ENCODE measurements at places on chromosomes 1 and 21.

- no peak for DNase-seq
These were observed 81.5 kb upstream of the DPYD start for GRCh38 chr1:98002288-98002687.

- no peak for DNase-seq
These were observed 364.6 kb downstream of the DISC1 start for GRCh38 chr1:231991231-231991630.

- no peak for DNase-seq
These were observed 19.3 kb downstream of the ITPKB start for GRCh38 chr1:226719596-226720387.

- no peak for DNase-seq
These were observed 1.4 kb downstream of the TSSK3 start for GRCh38 chr1:32363713-32364112.

- DNase-seq = no peak
These were observed 81.0 kb downstream of the TAS1R2 start for GRCh38 chr1:18778437-18778836.

GRCh38 chr1:94342416-94342815, 75.8 kb upstream of the ABCD3 start:
- no peak for DNase-seq

GRCh38 chr1:161848676-161849075, 82.6 kb downstream of the ATF6 start:
- no peak for DNase-seq

DNA sequence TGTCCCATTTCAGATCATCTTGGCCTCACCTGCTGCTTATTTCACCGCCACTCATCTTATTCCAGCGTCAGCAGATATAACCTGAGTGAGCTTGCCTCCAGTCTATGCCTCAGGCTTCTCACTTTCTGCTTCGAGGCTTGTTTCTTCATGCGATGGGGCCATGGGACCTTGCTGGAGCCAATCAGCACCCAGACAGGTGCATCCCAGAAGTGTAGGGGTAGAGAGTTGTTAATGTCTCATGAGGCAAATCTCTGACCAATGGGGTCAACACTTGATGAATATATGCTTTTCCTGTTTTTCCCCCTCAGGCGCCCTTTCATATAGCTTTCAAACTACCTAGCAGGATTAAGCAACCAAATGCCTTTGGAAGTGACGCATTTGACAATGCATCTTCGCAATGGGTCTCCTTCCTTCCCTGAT, 935 bp upstream of the YIPF1 start:
- DNase-seq = peak; percentile 22

GRCh38 chr1:9442278-9442846, 96.9 kb upstream of the SLC25A33 start:
- no peak for DNase-seq

GRCh38 chr1:216456682-216457081, 33.4 kb upstream of the USH2A start:
- no peak for DNase-seq

- no peak for DNase-seq
These were observed 895 bp upstream of the PDZK1 start for GRCh38 chr1:145708063-145708462.

DNA sequence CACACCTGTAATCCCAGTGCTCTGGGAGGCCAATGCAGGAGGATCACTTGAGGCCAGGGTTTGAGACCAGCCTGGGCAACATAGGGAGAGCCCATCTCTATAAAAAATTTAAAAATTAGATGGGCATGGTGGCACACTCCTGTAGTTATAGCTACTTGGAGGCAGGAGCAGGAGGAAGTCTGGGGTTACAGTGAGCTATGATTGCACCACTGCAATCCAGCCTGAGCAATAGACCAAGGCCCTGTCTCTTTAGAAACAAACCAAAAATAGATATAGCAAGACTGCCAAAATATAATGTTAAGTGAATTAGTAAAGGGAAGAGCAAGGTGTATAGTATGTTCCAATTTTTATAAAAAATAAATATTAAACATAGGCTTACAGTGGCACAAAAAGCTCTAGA, 28.8 kb downstream of the PLEKHO1 start:
- DNase-seq = no peak

- no peak for DNase-seq
These were observed 212.3 kb upstream of the DPYD start for GRCh38 chr1:98133131-98133530.

GRCh38 chr1:223486366-223486765, 93.2 kb downstream of the CCDC185 start:
- no peak for DNase-seq

- no peak for DNase-seq
These were observed 3.0 kb upstream of the IPP start for GRCh38 chr1:45753248-45754037.

- no peak for DNase-seq
These were observed 53.0 kb upstream of the SPOCD1 start for GRCh38 chr1:31868862-31869261.

- DNase-seq = no peak
These were observed 73.0 kb upstream of the SIPA1L2 start for GRCh38 chr1:232702911-232703310.

GRCh38 chr21:36188937-36189336, 32.3 kb downstream of the DOP1B start:
- no peak for DNase-seq

- DNase-seq = no peak
These were observed 95.9 kb upstream of the SGIP1 start for GRCh38 chr1:66438062-66438461.

DNA sequence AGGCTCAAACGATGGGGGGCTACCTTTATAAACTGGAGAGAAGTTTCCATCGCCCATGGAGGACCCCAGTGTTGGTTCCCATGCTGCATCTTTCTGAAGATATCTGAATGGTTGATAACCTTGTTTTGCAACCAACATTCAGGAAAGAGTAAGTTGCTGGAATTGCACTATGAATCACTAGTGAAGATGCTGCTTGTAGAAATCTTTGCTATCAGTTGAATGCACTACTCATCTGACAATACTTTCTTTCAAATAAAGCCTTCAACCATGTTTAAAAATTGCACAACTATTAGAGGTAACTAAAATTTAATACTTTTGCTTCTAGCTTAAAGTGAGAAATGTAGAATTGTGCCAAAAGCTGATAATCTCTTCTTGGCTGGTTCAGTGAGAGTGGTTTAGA, 86.8 kb upstream of the HIVEP3 start:
- no peak for DNase-seq

GRCh38 chr1:81700728-81701470, 99.8 kb upstream of the ADGRL2 start:
- no peak for DNase-seq

DNA sequence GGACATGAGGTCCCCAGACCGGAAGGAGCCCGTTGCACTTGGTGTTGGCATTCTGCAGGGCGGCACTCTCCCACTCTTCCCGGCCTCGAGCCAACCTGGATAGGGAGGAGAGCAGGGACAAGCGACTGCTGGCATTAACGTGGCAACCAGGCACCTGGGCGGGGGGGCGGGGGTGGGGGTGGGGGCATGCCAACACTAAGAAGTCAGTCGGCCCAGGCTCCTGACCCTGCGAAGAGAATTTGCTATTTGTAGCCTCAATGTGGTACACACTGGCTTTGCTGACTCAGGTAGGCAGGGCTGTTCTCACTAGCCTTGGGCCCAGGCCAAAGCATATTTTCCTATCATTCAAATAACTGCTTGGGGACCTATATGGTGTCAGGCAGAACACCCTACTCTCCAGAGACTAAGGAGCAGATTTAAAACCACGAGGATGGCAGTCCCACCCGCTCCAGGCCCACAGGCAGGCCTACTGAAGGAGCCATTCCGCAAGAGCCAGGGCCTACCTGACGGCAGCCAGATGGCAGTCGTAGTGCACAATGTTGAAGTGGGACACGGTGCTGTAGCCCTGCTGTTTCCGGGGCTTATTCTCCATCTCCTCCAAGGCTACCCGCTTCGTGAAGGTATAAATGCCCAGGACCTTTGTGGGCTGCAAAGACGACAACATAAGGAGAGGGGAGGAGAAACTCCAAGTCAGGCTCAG, 123.7 kb downstream of the UBR4 start:
- no peak for DNase-seq

- no peak for DNase-seq
These were observed 30.0 kb downstream of the TNR start for GRCh38 chr1:175713381-175713780.

DNA sequence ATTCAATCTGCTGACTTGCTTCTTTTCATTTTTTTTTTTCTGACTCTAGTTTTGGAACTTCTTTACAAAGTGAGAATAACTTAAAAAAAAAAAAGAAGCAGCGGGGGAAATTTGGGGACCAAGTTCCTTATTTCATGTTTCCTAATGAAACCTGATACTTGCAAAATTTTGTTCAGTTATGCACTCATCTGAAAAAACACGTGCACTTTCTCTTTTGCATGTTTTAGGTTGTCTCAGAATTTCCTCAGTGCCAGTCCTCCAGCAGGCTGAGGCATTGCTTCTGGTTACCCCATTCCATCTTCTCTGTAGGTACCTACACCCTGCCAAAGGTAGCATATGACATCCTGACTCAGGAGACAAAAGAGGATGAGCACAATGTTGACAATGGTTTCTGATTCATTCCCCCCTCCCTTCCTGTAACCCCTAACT, 299.7 kb downstream of the GRIK1 start:
- no peak for DNase-seq

GRCh38 chr1:50793521-50793920, 166.5 kb downstream of the FAF1 start:
- DNase-seq = no peak

- DNase-seq = no peak
These were observed 1.6 kb downstream of the TP53BP2 start for GRCh38 chr1:223843934-223844786.

- DNase-seq = no peak
These were observed 510.2 kb upstream of the USP24 start for GRCh38 chr1:55725378-55725777.

DNA sequence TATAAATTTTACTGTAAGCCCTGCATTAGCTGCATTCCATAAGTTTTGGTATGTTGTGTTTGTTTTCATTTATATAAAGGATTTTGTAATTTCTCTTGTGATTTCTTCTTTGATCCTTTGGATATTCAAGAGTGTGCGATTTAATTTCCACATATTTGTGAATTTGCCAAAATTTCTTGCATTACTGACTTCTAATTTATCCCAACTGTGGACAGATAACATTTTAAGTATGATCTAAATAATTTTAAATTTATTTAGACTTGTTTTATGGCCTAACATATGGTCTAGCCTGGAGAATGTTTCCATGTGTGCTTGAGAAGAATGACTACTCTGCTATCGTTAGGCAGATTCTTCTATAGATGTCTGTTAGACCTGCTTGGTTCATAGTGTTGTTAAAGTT, 23.2 kb downstream of the RPE65 start:
- no peak for DNase-seq

DNA sequence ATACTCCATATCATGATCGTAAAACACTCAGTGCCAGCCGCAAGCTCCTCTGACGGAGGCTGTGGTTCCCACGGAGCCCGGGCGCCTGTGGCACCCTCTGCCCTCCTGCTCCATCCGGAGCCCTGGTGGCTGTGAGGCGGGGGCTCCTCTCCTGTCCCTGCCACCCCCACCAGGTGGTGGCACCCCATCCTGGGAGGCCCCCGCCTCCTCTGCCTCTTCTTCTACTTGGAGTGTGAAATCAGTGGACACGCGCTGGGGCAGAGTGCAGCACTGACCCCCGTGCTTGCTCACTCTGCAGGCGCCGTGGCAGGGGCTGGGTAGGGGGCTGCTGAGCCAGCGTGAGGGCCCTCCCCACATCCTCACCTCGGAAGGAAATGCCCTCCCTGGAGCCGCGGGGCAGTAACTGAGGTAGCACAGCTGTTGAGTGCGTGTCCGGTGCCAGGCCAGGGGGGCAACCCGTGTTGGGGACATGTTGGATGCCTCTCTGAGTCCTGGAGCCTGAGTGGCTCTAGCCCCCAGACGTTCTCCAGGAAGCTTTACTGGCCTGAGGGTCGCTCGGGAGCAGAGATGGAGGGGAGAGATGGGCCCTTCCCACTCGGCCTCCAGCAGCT, 58.7 kb upstream of the ABCG1 start:
- no peak for DNase-seq
